Lower lobe of right lung (tissue), 2 donors: ENCODE measurements at places on chromosomes 3 and 15.

DNA sequence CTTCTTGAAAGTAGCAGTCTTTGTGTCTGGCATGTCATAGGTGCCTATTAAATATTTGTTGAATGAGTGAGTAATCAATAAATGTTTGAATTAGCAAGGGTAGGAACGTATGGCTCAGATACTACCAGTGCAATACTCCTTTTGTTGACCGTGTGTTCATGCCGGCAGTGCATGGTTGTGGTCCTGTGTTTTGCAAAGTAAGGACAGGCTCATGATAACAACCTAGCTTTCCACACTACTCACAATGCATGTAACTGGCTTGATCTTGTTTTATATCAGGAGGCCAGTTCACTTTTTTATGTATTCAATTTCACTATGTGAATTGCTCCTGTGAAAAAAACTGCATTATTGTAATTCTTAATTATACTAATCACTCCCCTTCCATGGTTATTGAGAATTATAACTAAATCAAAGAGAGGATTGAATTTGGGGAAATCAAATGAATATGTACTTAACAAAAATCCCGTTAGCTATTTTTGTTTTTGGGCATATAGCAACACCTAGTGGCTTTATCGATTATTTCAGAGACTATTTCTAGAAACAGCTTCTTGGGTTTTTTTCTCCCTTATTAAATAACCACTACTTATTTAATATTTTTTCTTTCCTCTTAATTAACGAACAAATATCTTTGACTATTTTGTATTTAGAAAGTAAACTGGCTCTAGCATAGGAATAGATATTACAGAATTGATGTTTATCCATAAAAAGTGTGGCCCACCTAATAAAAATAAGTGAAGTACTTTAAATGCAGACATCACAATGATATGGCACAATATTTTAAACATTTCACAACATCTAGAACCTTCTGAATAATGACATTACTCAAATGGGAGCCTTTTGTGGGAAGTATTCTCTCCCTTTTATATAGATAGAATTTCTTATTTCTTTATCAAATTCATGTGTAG is 218.5 kb downstream of the BBX start:
- DNase-seq = no peak

- DNase-seq = no peak
Observed at GRCh38 chr15:66997212-66997611, 68.2 kb upstream of the SMAD3 start.

- DNase-seq = no peak
Observed at GRCh38 chr3:88611826-88612326, 462.1 kb downstream of the C3orf38 start.

- no peak for DNase-seq
Observed at GRCh38 chr3:98739266-98739665, 23.9 kb upstream of the ST3GAL6 start.

DNA sequence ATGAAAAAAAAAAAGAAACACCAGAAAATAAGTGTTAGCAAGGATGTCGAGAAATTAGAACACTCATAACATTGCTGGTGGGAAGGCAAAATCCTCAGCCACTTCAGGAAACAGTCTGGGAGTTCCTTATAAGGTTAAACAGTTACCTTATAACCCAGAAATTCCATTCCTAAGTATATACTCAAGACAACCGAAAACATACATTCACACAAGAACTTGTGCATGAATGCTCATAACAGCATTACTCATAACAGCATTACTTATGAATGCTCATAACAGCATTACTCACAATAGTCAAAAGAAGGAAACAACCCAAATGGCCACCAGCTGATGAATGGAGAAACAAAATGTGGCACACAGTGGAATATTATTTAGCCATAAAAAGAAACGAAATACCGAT is 34.8 kb upstream of the DCP1A start:
- no peak for DNase-seq

DNA sequence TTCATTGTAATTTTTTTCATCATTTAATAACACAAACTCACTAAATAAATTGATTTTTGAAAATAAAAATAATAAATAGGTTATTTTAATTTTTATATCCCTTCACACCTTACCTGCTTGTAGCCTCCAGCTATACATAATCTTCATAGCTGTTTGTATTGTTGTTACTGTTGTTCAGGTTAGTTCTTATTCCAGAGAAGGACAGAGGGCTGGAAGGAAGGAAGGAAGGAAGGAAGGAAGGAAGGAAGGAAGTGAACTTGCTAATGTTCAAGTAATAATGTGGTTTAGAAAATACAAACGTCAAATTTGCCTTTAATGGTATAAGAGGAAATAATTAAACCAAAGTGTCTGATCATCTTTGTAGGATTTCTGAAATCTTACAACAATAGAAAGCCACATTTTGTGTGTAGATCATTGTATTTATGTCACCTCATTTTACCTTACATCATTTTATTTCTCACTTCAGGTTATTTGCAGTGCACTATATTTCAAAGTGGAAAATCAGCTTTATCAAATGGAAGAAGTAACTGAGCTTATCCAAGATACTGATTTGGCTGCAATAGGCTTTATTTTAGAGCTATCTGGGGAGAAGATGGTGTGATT is 660.0 kb upstream of the CCDC54 start:
- DNase-seq = no peak

DNA sequence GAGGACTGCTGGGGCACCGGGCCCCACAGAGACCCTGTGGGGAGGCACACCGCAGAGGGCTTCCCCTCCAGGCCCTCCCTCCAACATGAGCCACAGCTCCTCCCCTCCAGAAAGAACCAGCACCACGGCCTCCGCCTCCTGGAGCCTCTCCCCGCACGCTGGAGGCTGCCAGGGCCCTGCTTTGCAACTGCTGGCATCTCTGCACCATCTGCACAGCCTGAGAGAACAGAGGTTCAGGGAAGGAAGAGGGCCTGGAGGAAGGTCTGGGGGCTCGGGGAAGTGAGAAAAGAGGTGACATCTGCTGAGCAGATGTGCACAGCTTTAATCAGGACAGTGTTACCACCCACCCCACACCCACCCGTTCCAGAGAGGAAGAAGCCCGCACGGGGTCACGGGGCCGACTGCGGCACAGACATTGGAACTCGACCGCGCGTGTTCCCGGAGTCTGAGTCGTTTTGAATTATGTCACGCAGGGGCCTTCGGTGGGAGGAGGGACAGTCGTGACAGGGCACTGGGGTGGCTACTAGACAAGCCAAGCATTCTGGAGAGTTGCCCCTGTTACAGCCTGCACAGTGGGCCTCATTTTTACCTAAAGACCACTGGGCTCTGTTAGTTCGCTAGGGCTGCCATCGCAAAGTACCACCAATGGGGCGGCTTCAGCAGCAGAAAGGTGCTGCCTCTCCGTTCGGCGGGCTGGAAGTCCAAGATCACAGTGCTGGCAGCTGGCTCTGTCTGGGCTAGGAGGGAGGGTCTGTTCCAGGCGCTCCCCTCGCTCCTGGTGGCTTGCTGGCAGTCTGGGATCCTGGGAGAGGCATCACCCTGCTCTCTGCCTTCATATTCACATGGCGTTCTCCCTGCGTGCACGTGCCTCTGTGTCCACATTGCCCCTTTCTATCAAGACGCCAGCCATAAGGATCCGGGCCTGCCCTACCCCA is 194.8 kb downstream of the XXYLT1 start:
- DNase-seq = peak; percentile 38

DNA sequence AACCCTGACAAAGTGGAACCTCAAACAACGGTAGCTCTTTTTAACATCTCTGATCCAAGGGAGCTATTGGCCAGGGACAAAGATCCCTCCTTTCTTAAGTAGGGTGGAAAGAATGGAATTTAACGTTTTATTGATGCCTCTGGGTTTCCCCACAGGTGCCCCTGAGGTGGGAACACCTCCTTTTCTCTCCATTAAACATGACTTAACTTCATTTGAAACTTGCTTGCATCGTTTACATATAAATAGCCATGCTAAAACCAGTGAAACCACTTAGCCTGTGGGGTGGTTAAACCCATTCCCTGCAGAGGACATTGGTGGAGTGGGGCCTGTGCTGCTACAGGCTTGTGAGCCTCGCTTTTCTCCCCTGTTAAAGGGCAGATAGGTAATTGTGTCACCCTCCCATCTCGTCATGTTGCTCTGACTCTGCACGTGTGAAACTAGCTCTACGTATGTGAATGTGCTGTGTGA is 9.7 kb downstream of the CGNL1 start:
- no peak for DNase-seq

DNA sequence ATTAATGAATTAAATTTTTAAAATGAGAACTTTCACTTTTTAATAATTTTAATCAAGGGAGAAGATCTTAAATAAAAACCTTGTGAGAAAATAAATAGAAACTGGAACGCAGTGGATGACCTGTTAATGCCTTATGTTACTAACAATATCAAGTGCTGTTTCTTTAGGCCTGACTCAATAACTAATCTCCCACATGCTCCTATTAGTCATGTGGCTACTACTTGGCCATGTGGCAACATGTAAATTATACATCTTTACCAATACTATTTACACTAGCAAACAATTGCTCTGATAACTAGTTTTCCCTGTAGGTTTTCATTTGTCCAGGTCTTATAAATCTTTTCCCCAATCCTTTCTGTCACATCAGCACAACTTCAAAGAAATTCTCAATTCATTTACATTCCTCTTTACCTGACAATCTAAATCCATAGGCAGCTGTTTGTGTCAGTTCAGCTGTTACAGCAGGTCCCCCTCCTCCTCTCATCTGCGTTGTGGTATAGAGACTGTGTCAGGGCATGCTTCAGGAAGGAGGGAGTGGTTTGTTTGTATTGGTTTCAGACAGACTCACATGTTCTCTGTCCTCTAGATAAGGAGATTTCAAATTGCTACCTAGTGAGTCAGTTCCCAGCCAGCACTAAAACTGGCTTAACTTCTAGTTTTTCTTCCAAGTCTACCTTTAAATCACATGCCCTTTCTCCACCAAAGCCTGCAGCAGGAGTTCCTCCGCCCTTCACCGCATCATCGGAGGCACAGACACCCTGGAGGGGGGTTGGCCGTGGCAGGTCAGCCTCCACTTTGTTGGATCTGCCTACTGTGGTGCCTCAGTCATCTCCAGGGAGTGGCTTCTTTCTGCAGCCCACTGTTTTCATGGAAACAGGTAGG is 11.3 kb upstream of the C3orf52 start:
- peak; percentile 68 for DNase-seq

GRCh38 chr3:168407381-168407780 is 311.7 kb upstream of the GOLIM4 start:
- no peak for DNase-seq

DNA sequence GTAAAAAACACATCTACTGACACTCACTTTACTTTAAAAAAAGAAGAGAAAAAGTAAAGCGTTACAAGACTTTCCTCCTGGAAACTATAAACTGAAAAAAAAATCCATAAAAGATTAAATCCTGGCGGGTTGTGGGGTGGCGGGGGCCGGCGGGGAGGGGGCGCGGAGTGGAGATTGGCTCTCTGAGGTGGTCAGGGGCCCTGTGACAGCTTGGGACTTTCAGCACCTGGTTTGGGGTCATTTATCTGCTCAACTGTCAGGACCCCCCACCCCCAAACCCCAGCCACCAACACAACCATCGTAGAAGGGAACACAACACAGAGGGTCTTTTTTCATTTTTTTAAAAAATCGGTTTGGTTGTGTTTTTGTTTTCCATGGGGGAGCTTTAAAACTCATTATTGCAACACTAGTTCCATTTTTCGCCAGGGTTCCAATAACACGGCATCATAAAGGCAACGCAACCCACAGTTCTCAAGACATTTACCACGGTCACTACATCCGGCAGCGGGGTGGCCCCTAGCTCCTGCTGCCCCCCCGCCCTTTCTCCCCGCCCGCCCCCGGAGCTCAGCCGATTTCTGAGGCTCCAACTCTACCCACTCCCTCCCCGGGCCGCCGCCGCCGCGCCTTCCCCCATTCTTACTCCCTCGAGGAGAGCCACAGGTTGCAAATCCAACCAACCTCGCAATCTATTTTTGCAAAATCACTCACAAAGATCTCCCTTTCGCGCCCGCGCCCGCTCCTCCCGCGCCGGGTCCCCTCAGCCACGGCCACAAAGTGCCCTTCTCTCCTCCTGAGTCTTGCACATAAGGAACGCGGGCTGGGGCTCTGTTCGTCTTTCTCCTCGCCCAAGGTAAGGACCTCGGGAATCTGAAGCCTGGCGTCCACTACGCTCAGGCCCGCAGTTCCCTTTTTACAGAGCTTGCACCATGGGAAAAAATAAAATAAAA is 1.8 kb downstream of the BCL6 start:
- peak; percentile 86 for DNase-seq

GRCh38 chr15:69074843-69075224 is 60.3 kb downstream of the NOX5 start:
- DNase-seq = no peak

DNA sequence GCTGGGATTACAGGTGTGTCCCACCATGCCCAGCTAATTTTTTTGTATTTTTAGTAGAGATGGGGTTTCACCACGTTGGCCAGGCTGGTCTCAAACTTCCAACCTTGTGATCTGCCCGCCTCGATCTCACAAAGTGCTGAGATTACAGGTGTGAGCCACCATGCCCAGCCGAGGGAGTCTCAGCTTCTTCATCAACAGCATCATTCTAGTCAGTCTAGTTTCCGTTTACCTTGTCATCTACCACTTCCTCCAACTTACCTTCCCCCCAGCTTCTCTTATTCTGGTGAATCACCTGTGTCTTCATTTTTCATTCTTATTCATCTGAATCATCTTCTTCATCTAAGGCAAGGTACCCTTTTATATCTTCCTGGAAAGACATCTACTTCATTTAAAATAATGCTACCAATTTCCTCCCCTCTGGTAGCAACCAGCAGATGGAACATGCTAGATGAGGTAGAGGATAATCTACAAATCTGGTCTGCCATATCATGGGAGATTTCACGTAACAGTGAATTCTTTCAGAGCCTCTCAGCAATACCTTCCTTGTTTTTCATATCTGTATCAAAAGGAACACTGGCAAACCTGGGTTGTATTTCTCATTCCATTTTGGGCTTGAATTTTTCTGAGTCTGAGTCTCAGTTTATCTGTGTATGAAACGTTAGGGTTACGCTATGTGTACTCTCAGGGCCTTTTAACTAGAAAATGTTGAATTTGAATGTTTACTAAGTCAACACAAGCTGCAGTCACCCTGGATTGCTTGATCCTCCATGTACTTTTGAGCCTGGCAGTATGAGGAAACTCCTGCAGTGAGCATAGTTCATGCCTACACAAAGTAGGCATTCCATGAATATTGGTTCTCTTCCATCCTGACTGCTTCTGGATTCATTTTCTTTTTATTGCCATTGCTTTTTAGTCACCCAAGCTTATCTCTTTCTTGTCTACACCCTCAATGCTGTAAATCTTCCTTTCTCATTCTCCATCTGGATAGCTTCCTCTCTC is 16.8 kb downstream of the LPP start:
- DNase-seq = no peak

DNA sequence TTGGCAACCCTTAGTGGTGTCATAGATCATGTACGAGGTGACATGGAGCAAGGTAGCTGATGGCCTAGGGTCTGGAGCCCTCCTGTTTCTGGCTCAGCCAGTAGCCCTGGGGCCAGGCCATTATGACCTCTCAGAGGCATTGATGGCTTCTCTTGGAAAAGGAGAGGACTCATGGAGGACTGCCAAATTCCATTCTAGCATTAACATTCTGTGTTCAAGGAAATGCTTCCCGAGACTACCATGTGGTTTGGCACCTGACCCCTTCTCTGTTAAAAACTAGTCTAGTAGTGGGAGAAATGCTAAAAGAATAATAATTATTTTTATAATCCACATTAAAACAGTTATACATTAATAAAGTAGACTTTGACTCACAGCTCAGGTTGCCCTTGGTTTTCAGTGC is 40.2 kb upstream of the ADAMTSL3 start:
- no peak for DNase-seq
